Left lung (tissue), 14 donors: ENCODE measurements at places on chromosomes 13 and 19. TPM values are rescaled to one million over a fixed set of nuclear protein-coding genes. Genes with fewer than 3 reads are reported as not detected.
A peak's percentile ranks its signal among the peaks of the same experiment; 100 is the strongest.

The ZSCAN18 gene
- 58.1 TPM for total RNA-seq

DNA sequence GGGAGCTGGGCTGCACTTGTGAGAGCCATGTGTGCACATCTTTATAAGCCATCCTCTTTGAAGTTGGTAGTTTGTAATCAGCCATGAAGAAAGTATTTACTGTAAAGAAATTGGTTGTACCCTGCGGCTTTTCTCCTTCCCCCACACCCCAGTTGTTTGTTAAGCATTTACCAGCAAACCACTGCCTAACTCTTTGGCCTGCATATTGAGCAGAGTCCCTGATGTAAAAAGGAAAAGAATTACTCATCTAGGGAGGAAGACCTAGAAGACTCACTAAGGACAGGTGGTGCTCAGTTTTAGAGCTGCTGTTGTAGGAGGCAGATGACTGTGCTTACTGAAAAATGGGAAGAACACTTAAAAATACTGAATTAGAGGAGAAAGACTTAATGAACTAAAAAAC lies 245.3 kb downstream of the PCCA start:
- H3K4me3 ChIP-seq: no peak overlapping the region
- no peaks in the 10 kb centered on the region for H3K27me3 ChIP-seq
- peaks cover 9% of the 10 kb centered on the region for H3K36me3 ChIP-seq
- H3K27ac ChIP-seq: no peak overlapping the region

- peak overlapping the region; percentile 89 for H3K27ac ChIP-seq
- peaks cover 65% of the 10 kb centered on the region for H3K4me1 ChIP-seq
Observed at GRCh38 chr19:47094557-47095475, 18.8 kb downstream of the ZC3H4 start.

- H3K4me3 ChIP-seq: no peak overlapping the region
- no peak overlapping the region for H3K27ac ChIP-seq
- no peaks in the 10 kb centered on the region for H3K27me3 ChIP-seq
- no peaks in the 10 kb centered on the region for H3K36me3 ChIP-seq
- H3K4me1 ChIP-seq: peaks cover 7% of the 10 kb centered on the region
- no peak for DNase-seq
Observed at GRCh38 chr13:97321616-97322321, 99.6 kb downstream of the MBNL2 start.

DNA sequence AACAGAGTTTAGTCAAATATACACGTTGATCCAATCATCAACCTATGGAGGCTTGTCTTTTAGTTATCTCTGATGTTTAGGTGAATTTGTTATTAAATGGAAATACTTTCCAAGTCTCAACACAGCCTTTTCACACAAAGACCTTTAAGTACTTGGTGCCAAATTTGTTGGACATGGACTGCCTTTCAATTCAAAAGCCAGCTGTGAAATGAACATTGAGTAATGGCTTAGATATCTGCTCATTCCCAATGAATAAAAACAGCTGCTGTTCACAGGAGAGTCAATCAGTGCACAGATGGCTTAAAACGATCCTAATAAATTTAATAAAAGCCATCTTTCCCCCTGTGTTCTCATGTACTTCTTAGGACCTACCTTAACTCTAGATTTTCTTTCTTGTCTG lies 19.9 kb upstream of the DHRS12 start:
- H3K4me3 ChIP-seq: no peak overlapping the region
- peaks cover 80% of the 10 kb centered on the region for H3K4me1 ChIP-seq
- H3K27me3 ChIP-seq: no peaks in the 10 kb centered on the region
- DNase-seq: no peak
- no peaks in the 10 kb centered on the region for H3K36me3 ChIP-seq
